Type B pancreatic cell (in vitro differentiated cells): ENCODE measurements at places on chromosomes 3 and 15.

- no peak for DNase-seq
These were observed 50.1 kb upstream of the GATM start for GRCh38 chr15:45428491-45428890.

DNA sequence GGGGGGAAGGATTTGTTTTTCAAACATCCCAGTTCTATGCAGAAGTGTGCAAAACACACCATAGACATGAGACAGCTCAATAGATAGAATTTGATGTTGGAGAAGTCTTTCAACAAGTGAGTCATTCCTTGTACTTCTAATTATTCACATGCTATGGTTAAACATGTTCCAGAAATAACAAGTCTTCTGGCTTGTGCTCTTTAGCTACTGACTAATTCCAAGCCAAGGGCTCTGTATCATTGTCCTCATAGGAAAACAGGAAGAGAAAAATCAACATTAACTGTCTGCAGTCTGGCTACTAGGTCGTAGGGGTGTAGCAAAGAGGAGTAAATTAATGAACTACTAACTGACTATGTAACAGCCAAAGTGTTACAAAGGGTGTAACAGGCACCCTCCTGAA lies 25.8 kb downstream of the LDHAL6B start:
- DNase-seq, result no peak

DNA sequence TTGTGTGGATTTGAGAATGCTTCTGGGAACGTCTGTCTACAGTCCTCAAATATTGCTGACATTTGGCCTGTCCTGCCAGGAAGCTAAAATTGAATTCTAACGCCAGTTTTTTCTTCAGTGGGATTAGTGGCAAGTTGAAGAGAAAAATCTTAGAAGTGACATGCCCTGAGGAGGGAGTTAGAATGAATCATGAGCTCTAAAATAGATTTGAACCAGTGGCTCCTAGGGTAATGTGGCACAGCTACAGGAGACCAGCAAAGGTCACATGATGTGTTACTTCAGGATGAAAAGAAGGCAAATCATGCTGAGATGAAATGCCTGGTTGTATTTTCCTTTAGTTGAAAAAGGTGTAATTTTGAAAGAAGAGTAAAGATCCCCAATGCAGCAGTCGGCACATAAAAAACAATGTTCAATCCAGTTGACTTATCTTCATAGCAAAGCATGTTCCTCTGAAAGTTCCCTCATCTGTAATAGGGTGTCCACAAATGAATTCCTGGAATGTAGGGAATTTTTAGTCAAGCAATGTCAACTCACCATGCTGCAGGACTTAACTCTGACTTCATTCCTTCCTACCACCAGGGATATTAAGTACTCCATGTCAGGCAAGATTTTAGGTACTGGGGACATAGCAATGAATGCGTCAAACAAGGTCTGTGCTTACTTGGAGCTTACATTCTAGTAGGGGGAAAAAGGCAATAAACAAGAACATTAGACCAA lies 171.6 kb downstream of the CADPS start:
- DNase-seq, result no peak

GRCh38 chr15:45486317-45486716 lies 36.2 kb downstream of the SLC30A4 start:
- no peak for DNase-seq

DNA sequence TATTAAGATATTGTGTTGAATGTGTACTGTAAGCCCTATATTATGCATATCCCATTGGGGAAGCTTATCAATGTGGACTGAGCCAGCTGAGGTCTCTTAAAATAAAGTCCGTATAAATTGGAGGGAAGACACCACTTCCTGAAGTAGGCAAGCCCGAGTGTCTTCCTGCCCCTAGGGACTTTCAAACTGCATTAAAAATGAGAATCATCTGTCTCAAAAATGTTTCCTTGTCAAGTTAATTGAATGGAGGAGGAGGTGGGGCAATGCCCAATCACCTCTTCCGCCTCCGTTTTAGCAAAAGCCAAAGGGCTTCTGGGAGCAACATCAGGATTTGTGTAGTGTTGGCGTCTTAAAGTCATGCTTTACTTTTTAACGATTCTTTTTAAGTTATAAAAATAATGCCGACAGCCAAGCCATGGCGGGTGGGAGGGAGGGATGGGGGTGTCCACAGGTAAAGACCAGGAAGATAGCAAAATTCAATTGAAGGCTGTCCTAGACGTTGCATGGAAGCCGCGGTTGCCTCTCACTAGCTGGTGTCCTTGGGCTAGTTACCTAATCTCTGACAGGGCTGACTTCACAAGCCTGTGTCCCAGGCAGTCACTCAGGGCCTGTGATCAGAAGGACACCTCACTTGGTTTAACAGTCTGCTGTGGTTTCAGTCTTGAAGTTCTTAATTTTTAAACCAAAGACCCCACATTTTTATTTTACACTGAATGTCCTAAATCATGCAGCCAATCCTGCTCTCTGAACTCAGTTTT lies 524.9 kb upstream of the PROK2 start:
- no peak for DNase-seq

GRCh38 chr3:188590557-188590956 lies 436.6 kb downstream of the LPP start:
- DNase-seq, result no peak

DNA sequence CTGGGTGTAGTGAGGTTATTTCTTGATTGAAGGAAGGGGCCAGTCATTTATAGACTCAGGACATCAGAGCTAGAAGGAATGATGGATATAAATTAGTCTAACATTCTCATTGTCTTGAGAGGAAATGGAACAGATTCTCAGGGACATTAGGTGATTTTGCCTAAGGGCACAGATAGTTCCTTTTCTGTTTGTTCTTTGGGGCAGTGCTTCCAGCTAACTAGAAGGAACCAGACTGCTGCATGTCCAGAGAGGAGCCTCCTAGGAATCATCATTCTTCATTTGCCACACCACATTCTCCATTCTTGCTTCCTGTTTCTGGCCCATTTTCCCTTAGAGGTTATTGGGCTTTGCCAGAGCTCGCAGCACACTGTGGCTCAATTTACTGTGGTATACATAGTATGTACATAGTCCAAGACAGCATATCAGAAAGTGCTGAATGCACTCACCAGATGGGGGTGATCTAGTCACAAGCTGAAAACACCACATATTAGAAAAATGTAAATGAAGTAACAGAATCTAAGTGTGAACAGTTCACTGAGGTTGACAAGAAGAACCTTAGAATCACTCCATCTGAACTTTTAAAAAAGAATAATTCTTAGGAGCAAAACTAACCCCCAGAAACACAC lies 62.7 kb upstream of the MYZAP start:
- DNase-seq, result no peak

DNA sequence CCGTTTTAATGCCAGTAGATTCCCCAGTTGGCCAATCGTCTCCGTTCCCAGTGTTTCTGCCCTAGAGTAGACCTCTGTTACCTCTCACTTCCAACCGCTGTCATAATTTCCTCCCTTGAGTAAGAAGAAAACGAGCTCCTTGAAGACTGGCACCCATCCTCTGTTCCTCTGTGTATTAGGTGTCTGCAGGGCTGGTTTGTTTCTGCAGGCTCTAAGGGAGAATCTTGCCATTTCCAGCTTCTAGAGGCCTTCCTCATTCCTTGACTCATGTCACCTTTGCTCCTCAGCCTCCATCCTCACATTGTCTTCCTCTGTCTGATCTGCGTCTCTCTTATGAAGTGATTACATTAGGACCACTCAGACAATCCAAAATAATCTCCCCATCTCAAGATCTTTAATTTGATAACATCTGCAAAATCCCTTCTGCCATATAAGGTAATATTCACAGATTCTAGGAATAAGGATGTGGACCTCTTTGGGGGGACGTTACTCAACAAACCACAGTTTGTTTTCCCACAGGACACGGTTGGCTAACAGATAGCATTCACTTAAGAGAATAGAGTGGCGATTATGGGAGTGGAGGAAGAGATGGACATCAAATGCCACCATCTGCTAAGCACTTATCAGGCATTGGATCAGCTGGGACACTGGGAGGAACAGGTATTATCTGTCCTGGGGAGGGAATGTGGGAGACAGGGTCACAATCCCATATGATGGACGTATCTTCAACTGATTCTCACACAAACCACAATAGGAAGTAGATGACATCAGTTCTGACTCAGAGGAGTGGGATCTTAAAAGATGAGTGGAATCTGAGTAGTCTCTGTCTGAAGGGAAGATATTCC lies 17.1 kb downstream of the ARHGAP31 start:
- no peak for DNase-seq

GRCh38 chr3:79255702-79256101 lies 512.1 kb downstream of the ROBO1 start:
- DNase-seq, result no peak

DNA sequence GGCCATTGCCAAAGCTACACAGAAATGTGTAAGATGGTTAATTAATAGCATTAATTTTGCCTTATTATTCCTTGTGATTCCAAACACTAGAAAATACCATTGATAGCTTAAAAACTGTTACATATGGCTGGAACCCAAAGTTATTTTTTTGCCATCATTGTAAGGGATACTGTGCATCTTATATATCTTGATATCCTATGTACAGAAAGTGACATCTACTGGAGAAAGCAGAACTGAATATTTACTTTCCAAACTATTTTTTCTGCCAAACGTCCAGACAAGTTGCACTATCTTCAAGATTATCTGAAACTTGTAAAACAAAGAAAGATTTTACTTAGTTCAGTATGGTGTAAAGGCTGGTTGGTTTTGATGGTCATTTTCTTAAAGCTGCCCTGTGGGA lies 33.3 kb upstream of the MEIS2 start:
- DNase-seq, result no peak

GRCh38 chr3:50876947-50877346 lies 202.2 kb downstream of the DOCK3 start:
- no peak for DNase-seq

- no peak for DNase-seq
These were observed 524.1 kb upstream of the CFAP20DC start for GRCh38 chr3:59573911-59574310.

DNA sequence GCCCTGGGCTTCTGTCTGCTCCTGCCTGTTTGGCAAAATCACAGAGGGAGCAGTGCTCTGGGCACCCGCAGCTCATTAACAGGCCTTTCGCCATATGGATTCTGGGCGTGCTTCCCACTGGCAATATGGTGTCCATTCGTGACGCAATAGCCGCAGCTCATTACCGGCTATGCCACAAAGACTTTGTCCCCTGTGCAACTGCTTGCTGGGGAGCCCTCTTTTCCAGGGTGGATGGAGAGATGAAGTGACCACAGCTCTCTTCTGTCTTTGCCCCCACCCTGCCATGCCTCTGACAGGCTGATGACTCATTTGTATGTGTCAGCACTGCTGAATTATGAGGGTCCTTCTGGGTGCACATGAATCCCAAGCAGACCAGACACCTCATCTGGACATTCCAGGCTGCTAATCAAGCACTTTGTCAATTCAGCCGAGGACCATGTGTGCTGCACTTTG lies 214.3 kb upstream of the FEZF2 start:
- no peak for DNase-seq

DNA sequence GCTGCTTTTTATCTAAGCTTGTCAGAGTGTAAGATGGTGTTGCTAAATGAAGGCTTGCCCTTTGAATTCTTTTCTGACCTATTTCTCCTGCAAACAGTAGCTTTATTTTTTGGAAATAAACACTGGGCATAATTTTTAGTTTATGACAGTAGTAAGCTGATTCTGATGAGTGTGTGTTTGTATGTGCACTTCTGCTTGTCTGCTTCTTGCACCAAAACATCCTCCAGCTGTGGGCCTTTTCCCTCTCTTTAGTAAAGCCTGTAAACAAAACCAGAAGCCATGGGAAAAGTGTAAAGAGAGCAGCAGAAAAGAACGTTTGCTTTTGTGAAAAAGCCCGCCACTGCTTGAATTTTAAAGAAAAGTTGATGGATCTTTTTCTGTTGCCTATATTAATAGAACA lies 136.4 kb upstream of the IL12A start:
- DNase-seq, result no peak

GRCh38 chr3:125140011-125140817 lies 72.3 kb downstream of the SLC12A8 start:
- no peak for DNase-seq

- DNase-seq, result no peak
These were observed 47.1 kb downstream of the ERC2 start for GRCh38 chr3:56421205-56421604.

DNA sequence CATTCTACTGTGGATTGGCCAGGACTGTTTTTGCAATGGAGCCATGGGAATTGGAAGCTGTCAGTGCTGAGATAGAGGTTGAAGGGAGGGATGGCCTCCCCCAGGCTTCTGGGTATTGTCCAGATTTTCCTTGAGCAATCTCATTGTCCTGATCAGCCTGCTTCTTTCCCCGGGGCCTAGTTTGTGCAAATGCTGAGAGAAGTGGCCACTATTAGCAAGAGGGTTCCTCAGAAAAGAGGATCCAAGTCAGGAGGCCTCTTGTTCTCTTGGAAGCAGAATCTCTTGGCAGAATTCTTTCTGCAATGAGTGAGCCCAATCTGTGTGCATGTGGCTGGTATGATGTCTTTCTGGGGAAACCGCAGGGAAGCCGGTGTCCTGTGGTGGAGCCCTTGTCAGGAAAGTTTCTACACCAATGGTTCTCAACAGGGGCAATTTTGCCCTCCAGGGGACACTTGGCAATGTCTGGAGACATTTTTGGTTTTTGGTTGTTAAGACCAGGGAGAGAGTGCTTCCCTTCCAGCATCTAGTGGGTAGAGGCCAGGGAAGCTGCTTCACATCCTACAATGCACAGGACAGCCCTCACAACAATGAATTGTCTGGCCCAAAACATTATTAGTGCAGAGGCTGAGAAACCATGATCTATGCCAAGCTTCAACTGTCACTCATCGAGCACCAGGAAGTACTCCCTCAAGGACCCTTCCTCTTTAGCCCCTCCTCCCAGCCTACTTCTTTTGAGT lies 2.0 kb downstream of the LIPC start:
- no peak for DNase-seq
